ENCODE measurements at places on chromosomes 13 and 19. TPM values are rescaled to one million over a fixed set of nuclear protein-coding genes. Genes with fewer than 3 reads are reported as not detected.

DNA sequence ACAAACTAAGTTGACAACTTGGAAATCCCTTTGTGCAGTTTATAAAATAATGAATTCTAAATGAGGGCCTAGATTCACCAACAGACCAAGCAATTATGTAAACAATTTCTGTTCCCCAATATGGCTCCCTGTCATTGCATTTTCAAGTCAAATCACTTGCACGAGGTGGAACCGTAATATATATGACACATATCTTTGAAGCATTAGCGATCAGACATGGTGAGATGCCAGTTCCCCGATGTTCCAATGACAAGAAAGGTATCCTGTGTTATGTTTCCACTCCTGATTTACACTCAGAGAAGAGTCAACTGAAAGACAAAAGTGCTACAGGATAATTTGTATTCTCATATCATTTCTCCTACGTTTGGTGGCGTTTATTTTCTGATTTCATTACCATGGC lies 108.5 kb upstream of the TDRD3 start:
- no peak for DNase-seq
- no peak overlapping the region for H3K4me3 ChIP-seq
- peaks cover 2% of the 10 kb centered on the region for H3K27me3 ChIP-seq
- no peaks in the 10 kb centered on the region for H3K4me1 ChIP-seq
- H3K36me3 ChIP-seq, result no peaks in the 10 kb centered on the region

DNA sequence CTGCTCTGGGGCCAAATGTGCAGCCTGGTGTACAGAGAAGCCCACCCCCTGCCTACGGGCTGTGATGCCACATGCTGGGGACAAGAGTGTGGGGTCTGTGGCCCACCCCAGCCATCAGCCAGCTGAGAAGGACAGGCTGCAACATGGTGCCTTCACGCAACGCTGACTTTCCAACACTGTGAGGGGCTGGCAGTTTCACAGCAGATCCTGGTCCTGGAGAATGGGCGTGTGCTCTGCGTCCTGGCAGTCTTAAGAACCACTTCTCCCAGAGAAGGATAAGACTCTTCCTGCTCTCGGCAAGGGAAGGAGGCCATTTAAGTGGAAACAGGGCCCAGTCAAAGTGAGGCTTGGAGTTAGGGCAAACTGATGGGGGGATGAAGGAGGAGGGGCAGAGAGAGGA lies 4.6 kb downstream of the LRRC4B start:
- H3K4me3 ChIP-seq, result no peak overlapping the region
- H3K27me3 ChIP-seq, result peaks cover 32% of the 10 kb centered on the region
- H3K4me1 ChIP-seq, result peaks cover 8% of the 10 kb centered on the region
- no peak overlapping the region for H3K27ac ChIP-seq
- DNase-seq, result no peak
- no peaks in the 10 kb centered on the region for H3K36me3 ChIP-seq

SYNE4 gene
- total RNA-seq, result 2.4 TPM

FAM216B gene
- not detected for total RNA-seq

- H3K27me3 ChIP-seq, result no peaks in the 10 kb centered on the region
- DNase-seq, result no peak
- H3K4me3 ChIP-seq, result no peak overlapping the region
- peaks cover 13% of the 10 kb centered on the region for H3K4me1 ChIP-seq
These were observed 28.7 kb upstream of the F2RL3 start for GRCh38 chr19:16860118-16860517.

Measured in activated CD4-positive, alpha-beta T cell treated with anti-CD3 and anti-CD28 coated beads, Interleukin-2, amount 10 ng/mL, durations not matched to agents 7 days and 5 days (primary cell).